Activated CD4-positive, alpha-beta T cell treated with anti-CD3 and anti-CD28 coated beads for 48 hours (primary cell): ENCODE measurements at places on chromosomes 1 and 21.

DNA sequence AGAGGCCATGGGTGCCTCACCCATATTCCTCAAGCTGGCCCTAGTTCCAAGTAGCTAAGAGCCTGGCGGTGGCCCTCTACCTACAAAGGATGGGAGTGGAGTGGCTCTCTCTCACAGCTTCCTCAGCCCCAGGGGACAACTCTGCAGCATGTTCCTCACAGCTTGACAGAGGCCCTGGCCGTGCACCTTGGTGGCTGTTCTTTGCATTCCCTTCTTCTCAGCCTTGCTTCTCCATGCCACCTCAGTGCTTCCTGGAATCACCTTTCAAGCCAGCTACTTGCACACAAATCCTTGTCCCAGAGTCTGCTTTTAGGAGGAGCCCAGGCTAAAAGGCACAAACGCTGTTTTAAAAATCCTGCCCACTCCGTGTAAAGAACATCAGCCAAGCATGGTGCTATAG, 69.0 kb upstream of the DIRAS3 start:
- no peak for DNase-seq

DNA sequence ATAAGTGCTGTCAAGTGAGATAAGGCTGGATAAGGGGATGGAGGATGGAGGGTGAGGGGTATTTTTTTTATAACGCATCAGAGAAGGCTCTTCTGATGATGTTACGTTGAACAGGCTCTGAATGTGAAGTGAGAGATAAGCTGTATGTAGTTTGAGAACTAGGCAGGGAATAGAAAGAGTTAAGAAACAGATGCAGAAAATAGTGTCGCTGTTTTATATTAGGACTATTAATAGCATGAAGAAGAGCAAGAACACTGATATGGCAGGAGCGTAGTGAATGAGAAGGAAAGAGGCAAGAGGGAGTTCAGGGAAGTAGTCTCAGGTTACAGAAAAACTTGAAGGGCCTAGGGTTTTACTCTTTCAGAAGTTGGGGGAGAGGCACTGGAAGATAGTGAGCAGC, 59.8 kb downstream of the GPR88 start:
- no peak for DNase-seq

DNA sequence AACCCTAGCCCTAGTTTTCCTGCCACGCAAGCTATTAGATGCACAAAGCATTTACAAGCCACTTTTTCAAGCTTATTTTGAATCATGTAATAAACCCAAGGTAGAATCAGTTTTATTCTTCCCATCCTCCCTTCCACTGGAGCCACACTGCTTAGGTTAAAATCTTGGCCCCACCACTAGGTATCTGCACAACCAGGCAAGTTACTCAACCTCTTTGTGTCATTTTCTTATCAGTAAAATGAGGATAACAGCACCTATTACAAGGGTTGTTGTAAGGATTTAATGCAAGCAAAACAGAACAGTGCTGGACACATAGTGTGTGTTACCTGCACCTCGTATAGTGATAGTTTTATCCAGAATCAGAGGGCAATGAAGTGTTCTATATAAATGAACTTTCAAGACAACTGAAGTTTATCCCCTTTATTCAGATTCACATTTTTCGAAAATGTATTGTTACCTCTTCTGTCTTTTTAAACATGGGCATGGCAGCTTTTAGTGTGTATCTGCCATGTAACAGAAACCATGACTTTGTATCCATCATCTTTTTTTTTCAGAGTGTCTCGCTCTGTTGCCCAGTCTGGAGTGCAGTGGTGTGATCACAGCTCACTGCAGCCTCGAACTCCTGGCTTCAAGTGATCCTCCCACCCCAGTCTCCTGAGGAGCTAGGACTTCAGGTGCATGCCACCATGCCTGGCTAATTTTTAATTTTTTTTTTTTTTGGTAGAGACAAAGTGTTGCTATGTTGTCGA, 17.2 kb upstream of the TTC39A start:
- DNase-seq: no peak

GRCh38 chr1:206761159-206761768, 9.3 kb upstream of the IL19 start:
- DNase-seq: no peak

DNA sequence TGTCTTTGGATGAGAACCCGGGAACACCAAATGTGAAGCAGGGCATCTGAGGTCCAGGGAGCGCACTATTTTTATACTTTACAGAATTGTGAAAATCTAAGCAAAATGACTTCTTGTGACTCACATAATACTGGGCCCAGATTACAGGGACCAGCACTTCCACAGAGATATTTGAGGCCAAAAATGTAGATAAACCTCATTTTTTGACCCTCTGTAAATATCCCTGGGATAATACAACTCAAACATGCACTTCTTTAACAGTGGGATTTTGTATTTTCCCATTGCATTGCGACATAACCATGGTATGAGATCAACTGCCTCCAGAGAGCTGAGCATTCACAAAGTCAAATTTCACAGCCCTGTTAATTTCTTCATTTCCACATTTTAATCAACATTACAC, 289.4 kb upstream of the ADGRL4 start:
- no peak for DNase-seq

DNA sequence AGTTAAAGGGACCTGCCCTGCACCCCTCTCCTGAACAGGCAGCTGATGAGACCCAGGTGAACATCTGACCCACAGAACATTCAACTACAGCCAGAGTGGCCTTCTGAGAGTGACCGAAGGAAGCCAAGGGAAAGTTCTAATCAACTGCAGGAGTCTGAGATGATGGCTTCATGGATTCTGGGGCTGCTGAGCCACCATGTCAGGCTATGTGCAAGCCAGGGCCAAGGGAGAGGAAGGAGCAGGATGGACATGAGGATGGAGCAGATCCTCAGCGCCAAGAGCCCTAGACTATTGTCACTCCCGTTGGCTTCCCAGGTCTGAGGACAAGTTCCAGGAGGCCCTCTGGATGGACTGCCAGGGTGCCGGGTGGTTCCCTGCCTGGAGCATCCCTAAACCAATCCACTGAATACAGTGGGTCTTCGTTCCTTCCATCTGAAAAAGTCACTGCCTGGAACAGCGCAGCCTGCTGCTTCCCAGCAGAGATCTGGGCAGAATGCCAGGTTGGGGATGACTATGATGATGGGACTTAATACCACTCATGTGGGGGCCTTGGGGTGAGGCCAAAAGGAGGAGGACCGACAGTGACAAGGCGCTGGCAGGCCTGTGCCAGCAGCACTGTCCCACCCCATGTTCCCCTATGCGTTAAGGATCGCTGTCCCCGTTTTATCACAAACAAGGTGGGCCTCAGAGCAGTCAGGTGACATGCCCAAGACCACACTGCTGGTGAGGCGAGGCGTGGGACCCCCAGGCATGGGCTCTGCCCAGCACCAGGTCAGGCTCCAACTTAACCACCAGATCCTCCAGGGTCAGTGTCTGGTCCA, 19.8 kb downstream of the SPOCD1 start:
- no peak for DNase-seq

GRCh38 chr1:220921971-220922635, 42.9 kb downstream of the HLX start:
- DNase-seq: no peak

- DNase-seq: no peak
Observed at GRCh38 chr1:232509570-232509969, 120.4 kb downstream of the SIPA1L2 start.

- no peak for DNase-seq
Observed at GRCh38 chr1:20847611-20848080, 60.5 kb upstream of the HP1BP3 start.

DNA sequence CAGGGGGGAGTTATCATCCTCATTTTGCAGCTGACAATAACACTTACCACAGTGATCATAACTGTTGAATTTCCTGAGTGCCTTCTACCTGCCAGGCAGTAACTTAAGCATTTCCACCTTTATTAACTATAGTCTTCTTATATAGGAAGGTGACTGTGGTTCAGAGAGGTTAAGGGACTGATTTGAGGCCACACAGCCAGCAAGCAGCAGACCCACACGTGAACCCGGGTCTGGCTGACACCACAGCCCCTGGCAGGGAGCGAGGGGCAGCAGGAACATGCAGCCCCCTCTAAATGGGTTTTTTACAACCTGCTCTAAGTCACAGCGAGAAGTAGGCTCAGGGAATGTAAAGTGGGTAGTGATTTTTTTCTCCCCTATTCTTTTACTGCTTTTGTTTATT, 248.2 kb downstream of the KAZN start:
- no peak for DNase-seq
